Activated T-helper 9 cell treated with anti-CD3 and anti-CD28 coated beads, Interleukin-2, amount 50 U/mL, for 16 hours (primary cell): ENCODE measurements at places on chromosomes 7 and 10.

DNA sequence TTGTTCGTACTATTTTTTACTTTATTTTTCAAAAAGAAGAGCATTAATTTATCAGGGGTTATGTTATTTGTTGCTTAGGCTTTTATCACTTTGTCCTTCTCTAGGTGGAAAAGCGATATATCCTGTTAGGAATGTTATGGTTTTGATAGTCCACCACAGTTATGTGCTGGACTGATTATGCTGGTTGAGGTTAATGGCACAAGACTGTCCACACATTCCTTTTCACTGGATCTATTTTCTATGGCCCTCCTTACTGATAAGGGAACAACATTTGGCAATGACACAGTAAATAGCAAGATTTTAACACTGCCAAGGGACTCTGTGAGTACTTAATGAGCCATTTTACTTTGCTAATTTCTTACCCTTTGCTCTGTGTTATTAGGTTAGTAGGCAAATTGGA, 1212.3 kb downstream of the NXPH1 start:
- no peak for DNase-seq

DNA sequence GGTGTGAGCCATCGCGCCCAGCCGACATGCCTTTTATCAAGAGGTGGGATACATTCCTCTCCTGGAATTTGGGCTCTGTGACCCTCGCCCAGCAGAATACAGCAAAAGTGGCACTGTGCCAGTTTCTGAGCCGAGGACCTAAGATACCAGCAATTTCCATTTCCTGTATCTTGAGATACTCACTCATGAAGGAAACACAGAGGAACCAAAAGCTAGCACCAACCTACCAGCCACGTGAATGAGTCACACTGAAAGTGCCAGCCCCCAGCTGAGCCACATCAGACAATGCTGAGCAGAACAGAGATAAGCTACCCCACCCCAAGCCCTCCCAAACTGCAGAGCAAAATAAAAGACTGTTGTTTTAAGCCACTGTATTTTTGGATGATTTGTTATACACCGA, 56.3 kb downstream of the CACUL1 start:
- DNase-seq: peak; percentile 67

- no peak for DNase-seq
Measured at GRCh38 chr10:104307576-104308438, 30.5 kb downstream of the ITPRIP start.

DNA sequence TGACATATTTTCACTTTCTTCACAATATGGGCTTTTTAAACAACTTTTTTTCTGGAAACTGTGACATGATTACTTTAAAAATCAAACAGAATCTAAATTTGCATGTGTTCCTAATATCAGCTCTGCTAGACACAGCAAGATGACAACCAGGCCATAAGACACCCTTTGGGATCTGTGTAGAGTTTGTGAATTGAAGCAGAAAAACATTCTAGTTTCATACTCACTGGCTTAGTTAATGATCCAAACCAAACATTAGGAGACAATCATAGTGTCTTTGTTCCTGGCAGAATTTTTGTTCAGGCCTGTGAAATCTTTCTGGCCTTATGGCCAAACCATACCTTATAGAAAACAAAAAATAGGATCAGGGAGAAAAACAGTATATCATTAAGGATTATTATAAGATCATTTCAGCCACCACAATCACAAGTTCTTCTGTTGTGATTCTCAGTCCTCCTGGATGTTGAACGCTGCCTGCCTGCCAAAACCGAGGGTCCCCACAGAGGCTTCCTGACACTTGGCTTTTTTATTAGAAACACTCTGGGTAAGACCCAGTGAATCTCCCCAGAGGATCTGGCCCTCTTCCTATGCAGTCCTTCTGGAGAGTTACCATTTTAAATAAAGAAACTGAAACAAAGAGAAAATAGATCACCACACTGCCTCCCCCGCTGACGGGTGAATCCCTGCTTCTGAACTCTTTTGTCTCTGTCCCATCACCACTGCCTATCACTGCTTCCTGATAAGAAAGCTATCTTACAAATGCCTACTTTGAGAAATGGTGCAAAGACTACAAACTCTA, 79.2 kb upstream of the PPP1R3C start:
- DNase-seq: no peak
